Tibial nerve (tissue), 4 donors: ENCODE measurements at places on chromosomes 16 and 17. TPM values are rescaled to one million over a fixed set of nuclear protein-coding genes. Genes with fewer than 3 reads are reported as not detected.

- no peak for DNase-seq
Measured at GRCh38 chr16:80288616-80289015, 252.2 kb upstream of the DYNLRB2 start.

Gene SLFN14
- total RNA-seq, result not detected

GRCh38 chr16:56930486-56931270 is 1.3 kb upstream of the HERPUD1 start:
- DNase-seq, result no peak

GRCh38 chr17:3503285-3503684 is 27.5 kb downstream of the ASPA start:
- DNase-seq, result no peak

- DNase-seq, result no peak
Measured at GRCh38 chr17:29003289-29003688, 2.5 kb downstream of the SEZ6 start.

Gene HLF
- 42.5 TPM for total RNA-seq

GRCh38 chr17:32504166-32504990 is 17.6 kb downstream of the CDK5R1 start:
- no peak for DNase-seq

DNA sequence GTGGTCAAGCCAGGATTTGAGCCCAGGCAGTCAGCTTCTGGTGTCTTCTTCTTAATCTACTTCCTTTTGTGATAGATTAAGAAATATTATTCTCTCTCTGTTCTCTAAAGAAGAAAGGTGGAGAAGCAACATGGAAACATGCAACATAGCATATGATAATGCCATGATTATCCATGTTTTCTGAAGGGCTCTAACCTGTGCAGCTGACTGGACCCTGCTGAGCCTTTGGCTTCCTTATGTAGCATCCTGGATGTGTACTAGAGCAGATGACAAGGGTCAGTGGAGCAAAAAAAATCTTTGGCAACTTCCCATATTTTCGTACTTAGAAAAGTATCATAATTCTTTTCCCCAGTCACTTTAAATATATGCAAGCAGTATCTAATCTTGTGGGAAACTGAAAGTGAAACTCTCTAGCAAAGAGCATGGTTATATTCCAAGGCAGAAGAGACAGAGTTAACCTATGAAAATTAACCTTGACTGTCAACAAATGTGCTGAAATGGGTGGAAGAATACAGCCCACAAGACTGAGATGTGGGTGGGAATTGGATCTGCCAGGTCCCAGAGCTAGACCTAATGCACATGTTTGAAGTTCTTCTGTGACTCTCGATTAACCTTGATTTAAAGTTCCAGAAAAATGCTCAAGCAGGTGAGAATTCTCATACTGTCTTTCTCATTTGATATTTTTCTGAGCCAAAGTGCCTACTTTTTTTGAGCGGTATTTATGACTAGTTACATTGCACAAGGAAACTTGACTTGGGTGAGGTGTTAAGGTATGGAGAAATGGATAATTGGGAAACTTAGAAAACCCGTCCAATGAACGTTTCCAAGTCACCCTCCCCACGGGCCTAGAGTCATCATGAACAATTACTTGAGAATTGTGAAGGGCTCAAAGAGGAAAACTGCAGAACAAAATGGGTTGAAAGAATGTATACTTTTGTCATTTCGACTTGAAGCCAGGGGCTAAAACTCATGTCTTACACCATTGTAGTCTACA is 248.6 kb downstream of the FTO start:
- no peak for DNase-seq

DNA sequence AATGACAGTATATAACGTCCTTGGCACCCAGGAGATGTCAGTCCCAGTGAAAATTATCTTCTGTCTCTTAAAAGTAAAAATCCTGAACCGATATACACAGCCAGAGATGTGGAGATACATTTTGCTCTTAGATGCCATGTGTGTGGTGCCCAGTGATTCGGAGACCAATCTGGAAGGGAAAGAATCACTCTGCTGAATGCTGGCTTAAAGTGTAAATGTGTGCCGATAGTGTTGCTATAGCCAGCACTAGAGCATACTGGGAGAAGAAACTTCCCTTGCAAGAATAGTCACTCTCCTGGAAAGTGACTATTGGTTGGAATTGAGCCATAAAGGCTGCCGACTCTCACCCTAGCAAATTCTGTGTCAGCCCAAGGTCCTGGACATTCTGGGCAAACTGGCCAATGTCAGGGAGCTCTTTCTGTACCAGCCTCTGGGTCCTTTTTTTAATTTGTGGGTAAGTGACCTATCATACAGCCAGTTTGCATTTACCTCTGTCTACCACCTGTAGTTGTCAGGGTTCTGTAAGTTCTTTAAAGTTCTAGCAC is 44.2 kb upstream of the HNF1B start:
- DNase-seq, result no peak

Gene ACSM2A
- total RNA-seq, result not detected

DNA sequence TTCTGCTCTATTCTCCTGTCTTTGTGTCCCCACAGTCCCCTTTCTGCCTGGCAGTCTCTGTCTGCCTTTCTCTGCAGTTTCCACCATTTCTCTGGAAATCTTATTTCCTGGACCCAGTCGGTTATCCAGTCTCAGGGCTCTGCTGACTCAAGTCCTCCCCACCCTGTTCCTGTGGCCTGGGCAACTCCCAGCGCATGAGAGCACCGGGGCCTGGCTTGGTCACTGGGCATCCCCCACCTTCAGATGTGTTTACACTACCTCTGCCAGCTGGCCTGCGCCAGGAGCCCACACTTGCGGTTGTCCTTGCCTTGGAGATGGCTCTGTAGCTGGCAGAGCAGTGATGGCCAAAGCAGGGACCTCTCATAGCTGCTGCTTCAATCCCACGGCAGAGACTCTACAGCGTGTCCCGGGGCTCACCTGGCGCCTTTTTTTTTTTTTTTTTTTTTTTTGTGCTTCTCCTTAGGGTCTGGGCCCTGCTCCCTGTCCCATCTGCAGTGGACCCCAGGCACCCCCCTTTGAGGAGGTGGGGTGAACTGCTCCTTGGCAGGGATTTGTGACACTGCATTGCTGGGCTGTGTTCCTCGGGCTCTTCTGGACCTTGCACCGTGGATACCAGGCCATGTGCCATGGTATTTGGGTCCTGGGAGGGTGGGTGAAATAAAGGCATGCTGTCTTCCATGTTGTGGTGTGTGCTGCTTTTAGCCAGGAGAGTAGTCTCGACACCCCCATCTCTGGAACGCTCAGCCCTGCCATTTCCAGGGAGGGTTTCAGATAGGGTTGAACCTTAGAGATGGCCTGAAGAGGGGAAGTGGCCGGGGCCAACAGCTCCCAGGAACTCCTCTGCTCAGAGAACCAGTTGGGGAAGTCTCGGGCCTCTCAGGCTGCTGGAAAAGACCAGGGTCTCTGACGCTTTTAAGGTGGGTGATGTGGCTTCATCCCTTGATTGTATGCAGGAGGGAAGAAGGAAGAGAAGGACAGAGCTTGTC is 17.5 kb downstream of the GUCY2D start:
- no peak for DNase-seq

Gene TXNL4B
- 14.7 TPM for total RNA-seq

DNA sequence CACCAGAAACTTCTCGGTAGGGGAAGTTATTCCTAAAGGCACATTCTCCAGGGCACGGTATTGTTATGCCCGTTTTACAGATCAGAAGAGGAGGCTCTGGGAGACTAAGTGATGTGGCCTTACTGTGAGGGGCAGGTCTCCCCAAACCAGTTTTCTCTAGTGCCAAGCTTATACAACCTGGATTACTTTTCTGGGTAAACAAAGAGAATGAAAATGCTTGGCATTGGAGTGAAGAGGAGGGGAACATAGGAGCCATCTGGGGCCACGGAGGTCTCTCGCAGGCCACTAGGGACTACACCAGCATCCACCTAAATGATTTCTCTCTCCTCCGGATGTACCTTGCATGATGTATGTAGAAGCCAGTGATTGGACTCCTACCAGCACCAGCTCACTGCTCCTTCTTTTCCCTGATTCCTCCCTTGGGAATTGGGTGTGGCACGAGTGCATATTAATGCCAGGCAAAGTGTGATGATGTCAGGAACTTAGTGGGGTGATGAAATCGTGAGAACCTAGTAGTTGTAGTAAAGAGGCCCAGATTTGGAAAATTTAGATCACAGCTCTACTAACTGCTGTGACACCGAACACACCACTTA is 674 bp downstream of the TOM1L1 start:
- no peak for DNase-seq

- DNase-seq, result no peak
Measured at GRCh38 chr16:70478912-70479341, 24.5 kb downstream of the FCSK start.

- no peak for DNase-seq
Measured at GRCh38 chr16:69236319-69236718, 49.4 kb downstream of the SNTB2 start.

DNA sequence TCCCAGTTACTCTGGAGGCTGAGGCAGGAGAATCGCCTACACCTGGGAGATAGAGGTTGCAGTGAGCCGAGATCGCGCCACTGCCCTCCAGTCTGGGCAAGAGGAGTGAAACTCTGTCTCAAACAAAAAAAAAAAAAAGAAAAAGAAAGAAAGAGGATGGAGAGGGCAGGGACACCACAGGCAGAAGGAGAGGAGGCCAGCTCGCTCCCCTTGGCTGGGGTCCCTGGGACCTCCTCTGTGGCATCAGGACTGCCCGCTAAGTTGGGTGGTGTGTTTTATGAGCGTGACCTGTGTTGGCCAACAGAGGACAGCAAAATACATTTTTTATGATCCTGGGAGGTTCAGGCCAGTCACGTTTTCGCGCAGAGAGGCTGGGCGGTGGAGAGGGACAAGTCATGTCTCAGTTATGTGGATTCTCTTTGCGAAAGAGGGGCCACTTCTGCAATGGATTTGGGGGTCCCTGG is 229.6 kb downstream of the MRTFB start:
- peak; percentile 68 for DNase-seq

DNA sequence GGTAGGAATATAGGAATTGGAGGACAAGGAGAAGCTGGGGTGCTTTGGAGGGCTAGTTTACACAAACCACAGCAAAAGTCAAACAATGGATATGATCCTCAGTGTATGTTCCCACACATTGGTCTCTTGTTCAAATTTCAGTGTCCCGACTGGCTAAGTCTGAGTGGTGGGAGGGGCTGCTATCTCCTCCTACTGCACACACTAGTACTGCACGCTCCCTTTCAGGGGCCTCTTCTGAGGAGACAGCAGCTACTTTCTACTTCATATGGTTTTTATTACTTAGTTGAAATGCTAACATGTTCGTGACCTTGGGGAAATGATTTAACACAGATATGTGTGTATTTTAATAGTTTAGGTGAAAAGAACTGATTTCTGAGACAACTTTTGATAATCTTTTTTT is 18.8 kb upstream of the KRT10 start:
- DNase-seq, result no peak

- peak; percentile 68 for DNase-seq
Measured at GRCh38 chr17:3827124-3827773, 18.8 kb downstream of the NCBP3 start.

- DNase-seq, result no peak
Measured at GRCh38 chr17:3635474-3636153, 436 bp downstream of the SHPK start.

DNA sequence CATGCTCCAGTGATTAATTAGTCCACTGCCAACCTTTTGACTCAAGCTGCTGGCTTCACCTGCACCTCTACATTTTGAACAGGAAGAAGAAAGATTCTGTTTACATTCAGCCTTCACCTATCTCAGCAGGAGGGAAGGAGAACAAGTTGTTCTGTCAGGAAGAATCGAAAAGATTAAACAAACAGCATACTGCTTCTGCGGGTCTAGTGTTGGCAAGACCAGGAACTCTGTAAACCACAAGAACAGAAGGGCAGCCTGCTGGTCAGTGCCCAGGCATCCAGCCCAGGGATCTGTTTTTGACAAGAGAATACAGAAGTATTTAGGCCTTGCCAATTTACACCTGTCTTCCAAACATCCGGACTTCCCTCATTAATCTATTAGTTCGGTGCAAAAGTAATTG is 189.7 kb downstream of the CHD9NB start:
- DNase-seq, result no peak

DNA sequence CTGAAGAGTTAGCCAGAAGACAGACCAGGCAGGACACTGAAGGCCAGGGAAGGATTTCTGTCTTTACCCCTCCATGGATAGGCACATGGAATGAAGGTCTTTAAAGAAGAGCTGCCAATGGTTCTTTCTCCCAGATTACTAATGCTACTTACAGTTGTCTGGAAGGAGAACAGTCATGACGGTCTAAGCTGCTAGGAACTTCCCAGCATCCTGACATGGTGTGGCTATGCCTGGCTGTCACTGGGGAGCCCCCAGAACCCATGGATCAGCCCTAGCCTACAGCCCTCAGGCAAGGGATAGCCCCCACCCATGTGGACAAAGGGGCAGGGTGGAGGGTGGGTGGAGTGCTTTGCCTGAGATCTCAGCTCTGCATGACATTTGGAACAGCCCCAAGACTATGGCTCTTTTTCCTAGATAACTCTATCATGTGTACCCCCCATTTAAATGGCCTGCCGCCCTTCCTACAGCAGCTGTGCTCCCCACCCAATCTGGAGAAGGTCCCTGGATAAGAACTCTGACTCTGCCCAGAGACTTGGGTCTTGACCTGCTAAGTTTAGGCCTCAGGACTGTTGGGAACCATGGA is 9.2 kb upstream of the KAT7 start:
- no peak for DNase-seq

DNA sequence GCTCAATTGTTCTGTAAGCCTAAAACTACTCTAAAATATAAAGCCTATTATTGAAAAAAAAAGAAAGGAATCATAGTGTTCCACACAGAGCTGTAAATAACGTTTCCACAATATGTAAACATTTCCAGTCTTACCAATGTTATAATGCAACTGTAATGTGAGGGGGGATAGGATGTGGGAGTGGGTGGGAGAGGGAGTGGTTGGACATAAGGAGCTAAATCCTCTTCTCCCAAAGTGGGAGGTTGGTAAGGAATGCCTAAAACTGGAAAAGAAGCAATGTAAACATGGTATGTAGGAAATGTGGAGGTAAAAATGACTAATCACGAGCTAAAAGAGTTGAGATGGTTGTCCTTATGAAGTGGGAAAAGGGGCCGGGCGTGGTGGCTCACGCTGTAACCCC is 17.6 kb upstream of the SBK1 start:
- DNase-seq, result no peak

GRCh38 chr17:32492264-32492589 is 5.4 kb downstream of the CDK5R1 start:
- no peak for DNase-seq

DNA sequence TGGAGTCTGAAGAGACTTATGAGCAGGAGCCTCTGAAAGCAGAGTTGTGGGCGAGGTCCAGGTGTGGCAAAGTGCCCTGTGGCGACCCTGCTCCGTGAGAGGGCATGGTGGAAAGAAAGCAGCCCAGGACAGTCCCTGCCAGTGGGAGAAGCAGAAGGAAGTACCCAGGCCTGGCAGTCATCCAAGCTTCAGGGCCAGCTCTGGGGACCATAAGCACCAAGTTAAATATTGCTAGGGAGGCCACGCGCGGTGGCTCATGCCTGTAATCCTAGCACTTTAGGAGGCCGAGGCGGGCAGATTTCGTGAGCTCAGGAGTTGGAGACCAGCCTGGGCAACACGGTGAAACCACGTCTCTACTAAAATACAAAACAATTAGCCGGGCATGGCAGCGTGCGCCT is 4.9 kb upstream of the ASGR1 start:
- peak; percentile 34 for DNase-seq

Gene CD300H
- total RNA-seq, result not detected
